ENCODE measurements at places on chromosomes 7 and 10. TPM values are rescaled to one million over a fixed set of nuclear protein-coding genes. Genes with fewer than 3 reads are reported as not detected.

The ARID5B gene
- 8.6 TPM for total RNA-seq

The PTEN gene
- total RNA-seq: 24.5 TPM

The GRM3 gene
- total RNA-seq: not detected

The MIOS gene
- 224 TPM for total RNA-seq

The CCL24 gene
- not detected for total RNA-seq

The MET gene
- total RNA-seq: not detected

The SPDYE5 gene
- total RNA-seq: not detected

The GDI2 gene
- total RNA-seq: 473 TPM

The INA gene
- total RNA-seq: 26.6 TPM

The HOXA9 gene
- total RNA-seq: 71.2 TPM

The CALHM1 gene
- total RNA-seq: not detected

The FZD8 gene
- total RNA-seq: 0.18 TPM

The DNAH11 gene
- 0.43 TPM for total RNA-seq

The HOXA7 gene
- 7.1 TPM for total RNA-seq

The BLVRA gene
- 145 TPM for total RNA-seq

The DDC gene
- total RNA-seq: not detected

The EXOC6 gene
- total RNA-seq: 10.6 TPM

The ENTPD1 gene
- not detected for total RNA-seq

The HELLS gene
- 83.2 TPM for total RNA-seq

The TUBAL3 gene
- not detected for total RNA-seq

The GALNT17 gene
- not detected for total RNA-seq

The SHOC2 gene
- total RNA-seq: 14.2 TPM

The NUB1 gene
- total RNA-seq: 41.8 TPM

The GNGT1 gene
- not detected for total RNA-seq

The PAPSS2 gene
- not detected for total RNA-seq

The CPA2 gene
- not detected for total RNA-seq

The ELN gene
- not detected for total RNA-seq

The NYAP1 gene
- 23.0 TPM for total RNA-seq

The CPA5 gene
- not detected for total RNA-seq

The NKX2-3 gene
- not detected for total RNA-seq

The ASB10 gene
- not detected for total RNA-seq
